CD4-positive, alpha-beta T cell treated with Interleukin-6 at 100 ng/mL for 8 hours (primary cell): ENCODE measurements at places on chromosomes 3 and 15.

DNA sequence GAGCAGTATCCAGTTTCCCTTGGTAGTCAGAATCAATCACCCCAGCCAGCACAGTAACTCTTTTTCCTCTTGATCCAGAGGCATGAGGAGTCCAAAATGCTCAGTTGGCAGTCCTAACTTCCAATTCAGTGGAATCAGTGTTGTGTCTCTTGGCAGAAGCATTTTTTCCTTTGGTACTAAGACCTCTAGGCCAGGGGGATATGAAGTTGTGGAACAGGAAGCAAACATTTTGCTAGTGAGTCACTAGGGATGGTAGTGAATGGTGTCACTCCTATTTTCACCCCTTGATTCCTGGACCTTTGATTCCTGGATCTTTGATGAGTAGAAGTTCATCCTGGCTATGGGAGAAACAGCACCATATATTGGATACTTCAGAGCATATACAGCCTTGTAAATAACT, 70.5 kb upstream of the ALDH1A3 start:
- DNase-seq, result no peak

DNA sequence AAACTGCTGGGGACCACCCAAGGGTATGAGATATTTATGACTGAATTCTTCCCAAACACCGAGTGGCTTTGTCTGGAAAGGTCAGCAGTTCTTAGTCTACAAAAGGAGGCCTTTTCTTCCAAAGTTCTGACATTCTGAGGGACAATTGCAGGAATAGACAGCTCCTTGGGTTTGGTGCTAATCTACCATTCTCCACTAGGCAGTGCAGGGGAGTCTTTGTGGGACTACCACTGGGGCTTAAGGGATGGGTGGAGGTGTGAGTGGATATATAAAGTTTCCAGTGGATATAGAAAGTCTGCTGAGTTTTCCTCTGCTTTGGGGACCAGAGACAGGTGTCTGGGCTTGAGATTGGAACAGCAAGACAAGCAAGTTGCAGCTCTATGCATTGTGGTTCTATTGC, 62.7 kb downstream of the EXOG start:
- no peak for DNase-seq

DNA sequence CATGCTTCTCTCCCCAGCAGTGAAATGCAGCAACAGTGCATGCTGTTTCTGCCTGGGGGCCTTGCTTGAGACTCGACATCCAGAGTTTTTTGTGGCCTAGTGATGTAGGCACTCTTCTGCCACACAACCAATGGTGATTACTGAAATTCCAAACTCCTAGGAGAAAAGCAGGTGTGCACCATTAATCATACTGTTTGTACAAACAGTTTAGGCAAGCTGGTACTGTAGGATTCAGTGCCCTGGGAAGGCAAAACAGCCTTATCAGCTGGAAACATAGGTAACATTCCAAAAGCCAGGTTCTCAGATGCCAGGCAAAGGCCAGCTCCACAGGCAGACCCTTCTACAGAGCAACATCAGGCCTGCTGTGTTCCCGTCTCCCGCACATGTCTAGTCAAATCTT, 17.5 kb upstream of the RBP1 start:
- DNase-seq, result no peak

DNA sequence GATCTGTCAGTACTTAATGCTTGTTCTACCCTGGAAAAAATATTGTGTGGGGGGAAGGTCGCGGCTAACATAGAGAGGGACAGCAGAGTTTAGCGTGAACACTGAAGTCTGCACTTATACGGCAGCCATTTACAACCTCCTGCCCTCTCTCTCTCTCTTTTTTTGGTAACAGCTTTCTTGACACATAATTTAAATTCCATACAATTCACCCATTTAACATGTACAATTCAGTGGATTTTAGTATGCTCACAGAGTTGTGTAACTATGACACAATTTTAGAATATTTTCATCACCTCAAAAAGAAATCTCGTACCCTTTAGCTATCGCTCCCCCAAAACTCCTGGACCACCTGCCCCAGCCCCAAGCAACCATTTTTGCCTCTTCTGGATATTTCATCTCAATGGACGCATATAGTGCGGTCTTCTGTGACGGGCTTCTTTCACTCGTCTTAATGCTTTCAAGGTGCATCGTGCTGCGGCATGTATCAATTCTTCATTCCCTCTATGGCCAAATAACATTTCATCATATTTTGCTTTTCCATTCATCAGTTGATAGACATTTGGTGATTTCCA, 141.8 kb downstream of the XXYLT1 start:
- no peak for DNase-seq

GRCh38 chr15:40782609-40783227, 12.9 kb downstream of the C15orf62 start:
- peak; percentile 78 for DNase-seq

GRCh38 chr3:143119974-143120715, 574 bp downstream of the CHST2 start:
- DNase-seq, result peak; percentile 8

GRCh38 chr3:133662278-133662651, 524 bp upstream of the TOPBP1 start:
- DNase-seq, result no peak

- no peak for DNase-seq
Observed at GRCh38 chr3:2957115-2957514, 153.1 kb downstream of the IL5RA start.

DNA sequence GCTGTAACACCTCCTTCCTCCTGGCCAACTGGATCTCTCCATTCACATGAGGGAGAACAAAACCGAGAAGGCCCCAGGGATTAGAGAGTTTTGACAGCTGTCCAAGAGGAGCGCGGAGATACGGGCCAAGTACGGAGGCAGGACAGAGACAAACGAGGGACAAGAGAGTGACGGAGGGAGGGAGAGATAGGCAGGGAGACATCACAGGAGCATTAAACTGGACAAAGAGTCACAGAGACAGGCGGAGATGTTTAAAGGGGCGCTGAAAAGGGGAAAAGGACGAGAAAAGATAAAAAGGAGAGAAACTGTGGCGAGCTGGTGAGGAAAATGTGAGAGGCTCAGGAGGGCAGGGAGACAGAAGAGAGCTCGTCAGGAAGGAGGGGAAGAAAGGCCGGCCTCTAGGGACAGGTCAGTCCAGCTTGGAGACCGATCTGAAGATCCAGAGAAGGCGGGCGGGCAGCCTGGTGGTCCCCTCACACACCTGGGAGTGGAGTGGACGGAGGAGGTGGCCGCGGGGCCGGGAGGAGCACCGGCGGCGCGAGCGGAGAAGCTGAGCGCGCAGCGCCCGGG, 40.5 kb upstream of the ROPN1 start:
- DNase-seq, result no peak

DNA sequence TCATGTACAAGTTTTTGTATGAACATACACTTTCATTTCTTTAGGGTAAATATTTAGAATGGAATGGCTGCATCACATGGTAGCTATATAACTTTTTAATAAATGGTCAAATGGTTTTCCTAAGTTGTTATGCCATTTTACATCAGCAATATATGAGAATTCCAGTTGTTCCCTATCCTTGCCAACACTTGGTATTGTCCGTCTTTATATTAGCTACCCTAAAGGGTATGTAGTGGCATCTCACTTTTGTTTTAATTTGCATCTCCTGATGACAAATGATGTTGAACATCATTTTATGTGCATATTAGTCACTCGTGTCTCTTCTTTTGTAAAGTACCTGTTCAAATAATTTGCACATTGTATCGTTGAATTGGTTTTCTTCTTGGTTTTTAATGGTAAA, 2.5 kb upstream of the MUC13 start:
- no peak for DNase-seq

GRCh38 chr3:69539134-69539533, 153.2 kb upstream of the FRMD4B start:
- DNase-seq, result no peak

GRCh38 chr15:52783929-52784798, 6.0 kb downstream of the ONECUT1 start:
- DNase-seq, result no peak

DNA sequence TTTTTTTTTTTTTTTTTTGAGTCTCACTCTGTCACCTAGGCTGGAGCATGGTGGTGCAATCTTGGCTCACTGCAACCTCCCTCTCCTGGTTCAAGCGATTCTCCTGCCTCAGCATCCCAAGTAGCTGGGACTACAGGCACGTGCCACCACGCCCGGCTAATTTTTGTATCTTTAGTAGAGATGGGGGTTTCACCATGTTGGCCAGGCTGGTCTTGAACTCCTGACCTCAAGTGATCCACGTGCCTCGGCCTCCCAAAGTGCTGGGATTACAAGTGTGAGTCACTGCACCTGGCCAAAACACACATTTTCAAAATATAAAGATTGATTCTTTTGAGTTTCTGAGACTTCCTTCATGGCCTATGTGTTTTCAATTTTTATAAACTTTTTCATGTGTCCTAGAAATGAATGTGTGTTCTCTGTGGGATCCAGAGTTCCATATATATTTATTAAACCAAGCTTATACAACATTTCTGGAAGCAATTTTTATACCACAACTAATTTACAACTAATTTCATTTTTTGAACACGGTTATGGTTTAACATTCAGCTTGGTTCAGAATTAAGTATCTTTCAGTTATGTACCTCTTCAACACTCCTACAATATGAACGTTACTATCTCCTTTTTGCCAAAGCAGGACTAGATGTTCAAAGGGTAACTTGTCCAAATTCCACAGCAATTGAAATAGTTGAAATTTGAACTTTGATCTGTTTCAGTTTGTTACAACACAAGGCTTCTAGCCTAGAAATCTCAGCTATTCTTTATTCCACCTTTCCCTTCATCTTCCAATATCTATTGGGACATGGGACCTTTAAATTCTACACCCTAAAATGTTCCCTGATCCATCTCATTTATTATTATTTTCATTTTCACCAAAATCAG, 1.5 kb downstream of the ACAD11 start:
- DNase-seq, result no peak

- DNase-seq, result no peak
Observed at GRCh38 chr3:149527531-149528339, 53.2 kb downstream of the TM4SF4 start.

GRCh38 chr3:5144316-5144994, 22.4 kb downstream of the ARL8B start:
- no peak for DNase-seq
